Pons (tissue), 1 donor: ENCODE measurements at places on chromosomes 7 and 10.

GRCh38 chr10:118042336-118042735, 4.4 kb downstream of the RAB11FIP2 start:
- DNase-seq: no peak

- DNase-seq: no peak
Observed at GRCh38 chr7:78083476-78084120, 285.0 kb downstream of the PHTF2 start.

DNA sequence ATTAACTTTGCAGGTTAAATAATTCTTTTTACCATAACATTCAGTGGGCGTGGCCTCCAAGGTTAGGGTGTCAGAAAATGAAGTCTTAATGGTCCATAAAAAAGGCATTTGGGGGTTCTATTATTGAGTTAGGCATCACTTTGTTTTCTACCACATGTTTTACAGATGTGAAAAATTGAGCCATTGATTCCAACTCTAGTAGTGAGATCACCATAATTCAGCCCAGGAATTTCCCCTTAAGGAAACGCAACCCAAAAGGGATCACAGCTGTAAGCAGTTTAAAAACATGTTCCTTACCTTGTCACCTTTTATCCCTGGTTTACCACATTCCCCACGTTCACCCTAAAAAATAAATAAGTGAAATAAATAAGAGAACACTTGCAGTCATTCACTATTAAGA, 24.9 kb downstream of the COL28A1 start:
- DNase-seq: no peak

DNA sequence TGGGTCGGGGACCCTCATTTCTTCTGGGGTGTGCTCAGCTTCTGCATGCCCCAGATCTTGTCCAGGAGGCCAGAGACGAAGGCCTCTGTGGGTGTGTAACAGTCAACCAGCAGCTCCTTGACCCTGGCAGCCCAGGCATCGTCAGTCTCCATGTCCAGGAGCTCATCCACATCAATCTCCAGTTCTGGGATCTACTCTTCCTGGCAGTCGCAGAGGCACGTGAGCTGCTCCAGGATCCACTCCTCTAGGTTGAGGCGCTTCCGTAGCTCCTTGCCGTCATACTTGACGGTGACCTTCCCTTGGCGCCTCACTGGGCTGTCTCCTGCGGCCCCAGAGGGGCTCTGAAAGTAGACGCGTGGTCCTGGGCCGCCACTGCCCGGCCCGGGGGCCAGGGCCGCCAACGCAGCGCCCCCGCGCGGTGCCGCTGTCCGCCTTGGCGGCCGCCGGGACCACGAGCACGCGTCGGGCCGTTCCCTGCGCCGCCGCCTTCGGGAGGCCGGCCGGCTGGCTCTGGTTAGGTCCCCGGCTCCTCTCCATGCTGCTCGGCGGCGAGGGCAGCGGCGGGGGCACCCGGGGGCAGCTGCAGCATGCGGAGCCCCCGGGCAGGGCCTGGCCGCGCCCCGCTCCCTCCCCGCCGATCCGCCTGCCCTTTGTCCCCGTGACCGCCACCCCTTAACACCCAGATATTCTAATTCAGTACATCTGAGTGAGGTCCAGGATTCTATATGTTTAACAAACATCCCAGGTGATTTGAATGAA, 170.5 kb downstream of the SEPTIN7 start:
- no peak for DNase-seq

DNA sequence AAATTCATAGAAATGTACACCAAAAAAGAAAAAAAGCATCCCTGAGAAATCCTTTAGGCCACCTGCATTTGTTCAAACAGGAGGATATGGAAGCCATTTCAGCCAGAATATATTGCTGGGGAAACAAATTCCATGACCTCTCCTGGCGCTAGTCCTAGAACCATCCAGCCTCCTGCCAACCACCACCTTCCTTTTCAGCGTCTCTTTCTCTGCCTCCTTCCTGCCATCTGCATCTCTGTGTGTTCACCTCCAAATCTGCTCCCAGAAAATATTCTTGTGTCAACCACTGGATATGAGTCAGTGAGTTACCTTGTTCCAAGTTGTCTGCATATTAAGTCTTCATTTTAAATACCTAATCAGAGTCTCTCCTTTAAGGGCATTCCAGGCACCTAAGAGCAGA, 50.6 kb upstream of the NPY start:
- DNase-seq: no peak

GRCh38 chr7:31263338-31263737, 77.2 kb downstream of the NEUROD6 start:
- DNase-seq: no peak

GRCh38 chr7:127786184-127786583, 134.2 kb downstream of the SND1 start:
- no peak for DNase-seq

DNA sequence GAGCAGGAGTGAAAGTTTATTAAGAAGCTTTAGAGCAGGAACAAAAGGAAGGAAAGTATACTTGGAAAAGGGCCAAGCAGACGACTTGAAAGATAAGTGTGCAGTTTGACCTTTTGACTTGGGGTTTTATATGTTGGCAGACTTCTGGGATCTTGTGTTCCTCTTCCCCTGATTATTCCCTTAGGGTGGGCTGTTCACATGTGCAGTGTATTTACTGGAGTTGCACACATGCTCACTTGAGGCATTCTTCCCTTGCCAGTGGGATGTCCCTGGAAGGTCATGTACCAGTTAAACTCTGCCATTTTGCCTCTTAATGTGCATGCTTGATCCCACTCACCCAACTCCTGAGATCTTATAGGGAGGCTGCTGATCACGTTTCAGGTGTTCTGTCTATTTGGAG, 23.4 kb upstream of the ARHGAP12 start:
- no peak for DNase-seq

- no peak for DNase-seq
Observed at GRCh38 chr7:85205754-85206153, 18.9 kb upstream of the SEMA3D start.

DNA sequence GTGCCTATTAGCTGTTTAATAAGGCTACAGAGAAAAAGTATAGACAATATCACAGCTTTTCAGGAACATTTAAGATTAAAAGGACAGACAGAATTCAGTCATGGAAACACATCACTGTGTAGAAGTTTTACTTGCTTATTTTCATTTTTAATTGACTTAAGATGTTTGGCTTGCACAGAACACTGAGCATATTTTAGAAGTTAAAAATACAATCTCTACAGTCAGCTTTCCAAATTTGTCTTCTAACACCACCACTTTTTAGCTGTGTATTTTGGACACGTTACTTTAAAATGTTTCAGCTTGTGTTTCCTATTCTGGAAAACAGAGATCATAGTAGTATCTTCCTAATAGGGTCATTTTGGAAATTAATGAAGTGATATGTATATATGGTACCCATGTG, 11.8 kb downstream of the CFAP69 start:
- no peak for DNase-seq

DNA sequence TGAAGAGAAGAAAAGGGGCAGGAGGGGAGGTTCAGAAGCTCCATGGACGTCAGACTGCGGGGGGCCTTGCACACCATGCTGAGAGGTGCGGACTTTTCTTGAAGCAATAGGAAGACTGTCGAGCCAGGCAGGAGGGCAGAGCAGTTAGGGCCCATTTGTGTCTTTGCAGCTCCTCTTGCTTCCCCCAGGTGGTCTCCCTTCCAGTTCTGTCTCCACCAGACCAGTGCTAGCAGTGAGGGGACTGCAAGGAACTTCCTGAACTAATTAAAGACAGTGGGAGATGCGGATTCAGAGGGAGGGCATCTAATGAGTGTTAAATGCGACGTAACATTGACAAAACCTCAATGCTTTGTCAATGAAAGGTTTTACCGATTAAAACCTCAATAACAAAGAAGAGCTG, 225.4 kb downstream of the USP6NL start:
- no peak for DNase-seq

DNA sequence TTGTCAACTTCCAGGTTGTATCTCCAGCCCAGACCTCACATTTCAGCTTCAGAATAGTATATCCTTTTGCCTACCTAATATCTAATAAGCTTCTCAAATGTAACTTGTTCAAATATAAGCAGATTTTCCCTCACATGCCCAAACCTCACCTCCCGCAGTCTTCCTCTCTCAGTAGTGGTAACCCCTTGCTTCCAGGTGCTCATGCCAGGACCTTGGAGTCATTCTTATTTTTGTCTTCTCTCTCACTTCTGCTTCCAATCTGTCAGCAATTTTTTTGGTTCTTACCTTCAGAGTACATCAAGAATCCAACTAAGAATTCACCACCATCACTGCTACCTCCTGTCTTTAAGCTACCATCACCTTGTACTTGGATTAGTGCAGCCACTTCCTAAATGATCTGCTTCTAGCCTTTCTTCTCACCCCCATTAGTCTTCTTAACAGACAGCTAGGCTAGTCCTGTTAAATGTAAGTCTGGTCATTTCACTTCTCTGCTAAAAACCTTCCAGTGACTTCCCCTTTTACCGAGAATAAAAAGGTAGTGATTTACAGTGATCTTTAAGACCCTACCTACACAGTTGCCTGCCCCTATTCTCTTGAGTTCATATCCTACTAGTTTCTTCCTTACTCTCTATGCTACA, 14.0 kb downstream of the ANKIB1 start:
- DNase-seq: no peak

DNA sequence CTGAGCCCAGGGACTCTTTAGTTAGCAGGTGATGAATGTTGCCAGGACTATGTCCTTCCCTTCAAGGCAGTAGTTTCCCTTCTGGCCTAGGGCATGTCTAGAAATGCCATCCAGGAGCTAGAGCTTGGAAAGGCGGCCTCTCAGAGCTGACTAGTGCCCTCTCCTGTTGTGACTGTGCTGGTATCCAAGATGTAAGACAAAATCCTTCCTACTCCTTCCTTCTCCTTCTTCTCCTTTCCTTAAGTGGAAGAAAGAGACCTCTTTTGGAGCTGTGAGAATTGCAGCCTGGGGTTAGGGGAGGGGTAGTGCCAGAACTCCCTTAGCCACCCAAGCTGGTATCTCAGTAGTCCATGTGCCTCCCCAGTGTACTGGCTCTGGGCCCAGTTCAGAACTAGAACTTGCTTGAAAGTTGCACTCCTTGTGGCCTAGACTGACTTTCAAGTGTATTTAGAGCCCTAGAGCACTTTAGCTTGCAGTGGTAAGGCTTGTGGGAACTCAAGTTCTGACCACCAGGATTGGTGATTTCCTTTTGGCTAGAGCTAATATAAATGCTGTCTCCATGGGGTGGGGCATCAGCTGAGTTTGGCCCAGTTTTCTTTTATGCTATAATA, 118.8 kb downstream of the NPSR1 start:
- no peak for DNase-seq

DNA sequence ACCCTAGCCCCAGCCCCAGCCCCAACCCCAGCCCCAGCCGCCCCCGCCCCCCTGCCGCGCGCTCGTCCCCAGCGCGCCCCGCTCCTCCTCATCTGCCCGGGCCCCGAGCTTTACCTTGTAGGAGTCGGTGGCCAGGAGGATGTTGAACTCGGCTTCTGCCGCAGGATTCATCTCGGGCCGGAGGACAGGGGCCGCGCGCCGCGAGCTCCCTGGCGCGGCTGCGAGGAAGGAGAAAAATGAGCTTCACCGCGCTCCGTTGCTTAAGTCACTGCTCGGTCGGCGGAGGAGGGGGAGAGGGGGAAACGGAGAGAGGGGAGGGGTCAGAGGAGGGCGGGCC, at the start of gene NAMPT:
NAMPT (minus strand) TSS at position 270 of the 337 bp plus-strand sequence; CDS start at position 171, 99 bp downstream.
- DNase-seq: no peak

GRCh38 chr7:114979388-114979787, 57.5 kb downstream of the MDFIC start:
- no peak for DNase-seq

GRCh38 chr7:77687100-77687746, 9.0 kb upstream of the RSBN1L start:
- no peak for DNase-seq

DNA sequence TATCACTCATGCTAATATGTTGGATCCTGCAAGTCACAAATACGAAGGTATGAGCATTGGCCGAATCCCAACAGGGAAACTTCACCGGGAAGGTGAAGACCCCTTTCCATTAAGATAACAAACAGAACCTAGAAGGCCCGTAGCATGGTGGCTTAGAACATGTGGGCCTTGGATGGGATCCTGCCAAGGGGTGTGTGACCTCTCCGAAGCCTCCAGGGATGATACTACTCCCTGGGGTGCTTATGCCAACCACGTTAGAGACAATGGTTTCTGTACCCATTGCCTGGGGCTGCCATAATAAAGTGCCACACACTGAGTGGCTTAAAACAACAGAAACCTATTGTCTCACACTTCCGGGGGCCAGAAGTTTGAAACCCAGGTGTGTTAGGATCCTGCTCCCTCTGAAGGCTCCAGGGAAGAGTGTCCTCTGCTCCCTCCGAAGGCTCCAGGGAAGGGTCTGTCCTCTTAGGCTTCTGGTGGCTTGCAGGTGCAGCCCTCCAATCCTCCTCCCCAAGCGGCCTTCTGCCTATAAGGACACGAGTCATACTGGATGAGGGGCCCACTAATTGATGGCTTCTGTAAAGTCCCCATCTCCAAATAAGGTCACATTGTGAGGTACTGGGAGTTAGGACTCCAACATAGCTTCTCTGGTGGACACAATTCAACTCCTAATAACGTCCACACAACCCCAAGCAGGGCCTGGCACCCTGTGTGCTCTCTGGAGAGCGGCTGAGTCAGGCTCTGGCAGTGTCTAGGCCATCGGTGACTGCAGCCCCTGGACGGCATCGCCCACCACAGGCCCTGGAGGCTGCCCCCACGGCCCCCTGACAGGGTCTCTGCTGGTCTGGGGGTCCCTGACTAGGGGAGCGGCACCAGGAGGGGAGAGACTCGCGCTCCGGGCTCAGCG, 992 bp upstream of the MGMT start:
- DNase-seq: peak; percentile 3

- DNase-seq: no peak
Observed at GRCh38 chr7:142125256-142125955, 13.9 kb downstream of the MGAM2 start.

GRCh38 chr7:44735403-44736165, 13.1 kb upstream of the ZMIZ2 start:
- no peak for DNase-seq
